ENCODE measurements at places on chromosomes 1 and 21.

- DNase-seq: no peak
These were observed 100.5 kb upstream of the ZBTB40 start for GRCh38 chr1:22350924-22351767.

DNA sequence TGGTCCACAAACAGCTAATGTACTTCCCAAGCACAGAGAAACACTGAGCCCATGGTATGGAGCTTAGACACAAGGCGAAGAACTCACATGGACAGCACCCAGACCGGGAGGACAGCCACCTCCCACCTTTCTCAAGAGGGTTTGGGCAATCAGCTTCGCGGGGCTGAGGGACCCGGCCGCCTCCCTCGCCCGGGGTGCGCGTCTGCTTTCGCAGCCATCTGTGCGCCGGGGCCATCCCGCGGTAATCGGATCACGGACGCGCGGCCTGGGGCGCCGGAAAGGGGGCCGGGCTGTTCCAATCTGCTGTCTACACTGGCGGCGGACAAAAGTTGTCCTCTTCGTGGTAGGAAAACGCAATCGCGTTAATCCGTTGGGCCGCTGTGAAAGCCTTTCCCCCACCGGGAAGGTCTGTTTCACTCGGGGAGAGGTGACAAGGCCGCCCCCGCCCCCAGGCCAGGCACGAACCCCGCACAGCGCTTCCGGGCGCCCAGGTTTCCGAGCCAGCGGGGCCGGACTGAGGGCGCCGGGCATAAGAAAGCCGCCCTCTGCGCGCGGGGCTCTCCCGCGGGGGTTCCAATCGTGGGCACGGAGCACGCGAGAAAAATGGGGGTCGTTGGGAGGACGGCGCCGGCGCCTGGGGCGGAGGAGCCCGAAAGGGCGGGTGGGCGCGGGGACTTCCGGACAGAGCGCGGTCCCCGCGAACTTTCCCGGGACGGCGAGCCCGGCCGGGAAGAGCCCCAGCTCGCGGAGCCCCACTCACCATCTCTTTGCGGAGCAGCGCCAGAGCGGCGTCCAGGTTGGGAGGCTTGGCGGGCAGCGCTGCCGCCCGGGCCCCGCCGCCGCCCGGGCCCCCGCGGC lies 664 bp downstream of the FAM89A start:
- peak; percentile 32 for DNase-seq

GRCh38 chr1:207998691-207999090 lies 87.8 kb upstream of the CD34 start:
- DNase-seq: no peak

DNA sequence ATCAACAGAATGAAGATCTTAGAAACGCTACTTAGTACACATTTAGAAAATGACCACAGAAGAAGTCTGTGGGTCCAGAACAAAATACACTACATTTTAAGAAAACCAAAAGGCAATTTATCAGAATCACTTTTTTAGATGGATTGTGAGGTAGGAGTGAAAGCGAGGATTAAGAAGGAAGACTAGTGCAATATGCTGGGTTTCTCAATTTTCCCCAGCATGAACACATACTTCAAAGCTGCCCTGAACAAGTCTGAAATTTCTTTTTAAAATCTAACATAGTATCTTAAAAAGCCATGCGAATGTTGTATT lies 200.5 kb downstream of the SLC45A1 start:
- DNase-seq: no peak

GRCh38 chr1:37865348-37866120 lies 6.1 kb upstream of the MTF1 start:
- DNase-seq: no peak

GRCh38 chr1:7780976-7781375 lies 3.1 kb upstream of the PER3 start:
- DNase-seq: no peak

DNA sequence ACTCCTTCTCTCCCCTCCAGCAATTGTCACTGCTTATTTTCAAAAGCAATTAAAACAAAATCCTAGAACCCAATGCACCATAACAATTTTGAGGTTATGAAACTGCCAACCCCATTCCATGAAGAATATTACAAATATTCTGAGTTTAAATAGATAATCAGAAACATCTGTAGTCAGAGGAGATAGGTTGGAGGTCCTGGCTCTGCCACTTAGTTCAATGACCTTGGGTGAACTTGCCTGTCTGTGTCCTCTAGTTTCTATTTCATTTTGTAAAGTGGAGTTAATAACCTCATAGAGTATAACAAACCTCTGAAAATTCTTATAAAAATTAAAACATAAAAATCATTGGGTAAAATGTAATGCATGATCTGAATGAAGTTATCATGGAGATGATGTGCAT lies 164.6 kb downstream of the KCTD3 start:
- DNase-seq: no peak

DNA sequence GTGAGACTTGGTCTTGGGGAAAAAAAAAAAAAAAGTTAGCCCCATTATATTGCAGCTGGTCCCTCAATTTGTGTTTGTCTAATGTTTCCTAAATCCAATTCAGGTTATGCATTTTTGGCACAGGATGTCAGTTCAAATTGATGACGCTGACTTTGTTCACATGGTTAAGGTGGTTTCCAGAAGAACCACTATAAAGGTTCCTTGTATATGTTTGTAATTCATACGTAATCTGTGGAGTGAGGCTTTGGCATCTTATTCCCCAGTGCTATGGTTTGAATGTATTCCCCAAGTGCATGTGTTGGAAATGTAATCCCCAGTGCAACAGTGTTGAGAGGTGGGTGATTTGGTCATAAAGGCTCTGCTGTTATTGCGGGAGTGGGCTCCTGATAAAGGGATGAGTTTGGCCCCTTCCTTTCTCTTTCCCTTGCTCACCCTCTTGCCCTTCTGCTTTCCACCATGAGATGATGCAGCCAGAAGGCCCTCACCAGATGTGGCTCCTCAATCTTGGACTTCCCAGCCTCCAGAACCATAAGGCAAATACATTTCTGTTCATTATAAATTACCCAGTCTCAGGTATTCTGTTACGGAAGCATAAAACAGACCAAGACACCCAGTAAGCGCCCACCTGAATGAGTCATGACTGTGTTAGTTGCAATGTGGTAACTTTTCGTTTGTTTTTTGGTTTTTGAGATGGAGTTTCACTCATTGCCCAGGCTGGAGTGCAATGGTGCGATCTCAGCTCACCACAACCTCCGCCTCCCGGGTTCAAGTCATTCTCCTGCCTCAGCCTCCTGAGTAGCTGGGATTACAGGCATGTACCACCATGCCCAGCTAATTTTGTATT lies 19.5 kb upstream of the HLCS start:
- DNase-seq: no peak

- no peak for DNase-seq
These were observed 236.3 kb downstream of the SIPA1L2 start for GRCh38 chr1:232393444-232394146.

DNA sequence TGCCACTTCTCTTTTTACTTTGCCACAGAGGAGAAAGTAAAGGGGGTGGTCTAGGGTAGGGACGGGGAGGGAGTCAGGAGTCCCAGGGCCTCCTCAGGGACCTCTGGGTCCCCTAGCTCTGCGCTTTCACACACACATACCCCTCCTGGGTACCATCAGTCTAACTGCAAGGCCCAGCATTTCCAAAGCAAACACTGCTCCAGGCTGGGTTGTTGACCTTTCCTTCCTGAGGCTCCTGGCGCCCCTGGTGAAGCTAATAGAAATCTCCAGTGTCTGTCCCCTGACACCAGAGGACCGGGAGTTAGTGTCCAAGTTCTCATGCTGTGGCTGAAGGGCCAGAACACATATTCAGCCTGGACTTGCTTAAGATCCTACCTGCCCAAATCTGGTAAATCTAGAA lies 3.9 kb downstream of the TMEM63A start:
- DNase-seq: no peak

- DNase-seq: no peak
These were observed 2.3 kb downstream of the FUBP1 start for GRCh38 chr1:77976433-77977076.

DNA sequence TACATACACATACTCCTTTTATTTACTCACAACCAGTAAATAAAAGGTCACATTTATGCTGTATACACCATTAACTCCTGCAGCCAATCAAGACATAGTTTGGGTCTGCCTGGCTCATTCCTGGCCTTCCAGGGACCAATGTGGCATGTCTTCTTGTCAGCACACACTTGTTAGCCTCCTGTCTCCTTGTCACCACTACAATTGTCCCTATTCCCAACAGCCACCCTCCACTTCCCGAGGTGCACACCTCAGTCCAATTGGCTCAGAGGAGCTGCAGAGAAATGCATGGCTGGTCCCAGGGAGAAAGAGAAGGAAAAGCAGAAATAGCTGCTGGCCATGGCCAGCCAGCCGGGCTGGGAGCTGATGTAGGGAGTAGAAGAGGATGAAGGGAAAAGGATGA lies 116.9 kb downstream of the PLXNA2 start:
- no peak for DNase-seq

- no peak for DNase-seq
These were observed 26.0 kb downstream of the RCOR3 start for GRCh38 chr1:211285196-211285595.

DNA sequence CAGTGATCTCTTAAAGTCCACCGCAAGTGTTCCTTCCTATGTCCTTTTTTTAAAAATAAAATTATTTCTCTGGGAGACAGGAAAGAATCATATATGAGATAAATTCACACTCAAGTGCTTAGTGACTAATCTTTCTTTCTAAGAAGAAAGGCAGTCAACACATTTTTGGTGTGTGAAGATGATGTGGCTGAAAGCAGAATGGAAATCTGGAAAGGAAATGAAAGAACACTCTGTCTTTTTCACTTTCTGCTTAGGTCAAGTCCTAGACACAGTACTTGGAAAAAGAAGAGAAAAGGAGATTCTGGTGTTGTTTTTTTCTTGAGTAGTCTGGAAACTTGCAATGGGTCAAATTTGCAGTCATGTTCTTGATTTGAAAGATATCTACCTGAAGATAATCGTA lies 45.5 kb upstream of the PRRX1 start:
- DNase-seq: no peak

- DNase-seq: no peak
These were observed 46.8 kb upstream of the DIPK1A start for GRCh38 chr1:93007941-93008577.

DNA sequence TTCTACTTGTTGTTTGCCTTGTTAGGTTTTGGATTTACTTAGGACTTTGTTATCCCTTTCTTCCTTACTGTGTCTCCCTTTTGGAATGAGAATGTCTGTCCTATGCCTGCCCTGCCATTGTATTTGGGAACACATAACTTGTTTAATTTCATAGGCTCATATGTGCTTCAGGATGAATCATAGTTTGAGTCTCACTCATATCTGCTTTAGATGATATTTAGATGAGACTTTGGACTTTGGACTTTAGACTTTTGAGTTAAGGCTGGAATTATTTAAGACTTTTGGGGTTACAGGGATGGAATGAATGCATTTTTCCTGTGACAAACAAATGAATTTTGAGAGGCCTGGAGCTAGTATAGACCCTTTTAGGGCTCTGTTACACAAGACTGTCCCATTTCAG lies 33.4 kb downstream of the PSMG1 start:
- no peak for DNase-seq

- no peak for DNase-seq
These were observed 54.3 kb downstream of the SLX9 start for GRCh38 chr21:44994047-44994694.

DNA sequence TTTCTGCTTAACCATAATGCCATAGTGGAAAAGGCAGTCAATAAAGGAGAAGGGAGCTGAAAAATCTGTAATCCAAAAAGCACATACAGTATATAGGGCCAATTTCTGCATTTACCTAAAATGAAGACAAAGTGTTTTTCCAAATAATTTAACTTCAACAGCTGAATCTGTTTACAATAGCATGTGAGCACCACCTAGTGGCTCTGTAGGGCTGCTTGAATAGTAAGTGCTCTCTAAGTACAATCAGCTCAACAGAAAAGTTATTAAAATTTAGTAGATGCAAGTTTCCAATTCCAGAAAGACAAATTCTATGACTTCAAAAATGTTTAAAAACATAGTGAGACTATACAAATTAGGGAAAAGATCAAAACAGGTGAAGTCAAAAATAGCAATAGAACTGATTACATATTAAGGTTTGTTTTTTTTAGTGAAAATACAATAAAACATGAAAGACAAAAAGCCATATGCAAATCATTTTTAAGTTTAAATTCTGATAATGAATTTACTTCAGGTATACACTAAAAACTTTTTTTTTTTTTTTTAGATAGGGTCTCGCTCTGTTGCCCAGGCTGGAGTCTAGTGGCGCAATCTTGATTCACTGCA lies 220.0 kb downstream of the SETD4 start:
- peak; percentile 34 for DNase-seq

Data from stimulated activated CD4-positive, alpha-beta T cell treated with anti-CD3 and anti-CD28 coated beads, Interleukin-12 subunit alpha, Interleukin-12 subunit beta, amount 100 ng/mL, for 4 hours (primary cell).